Central memory CD8-positive, alpha-beta T cell (primary cell): ENCODE measurements at places on chromosomes 2 and 18.

DNA sequence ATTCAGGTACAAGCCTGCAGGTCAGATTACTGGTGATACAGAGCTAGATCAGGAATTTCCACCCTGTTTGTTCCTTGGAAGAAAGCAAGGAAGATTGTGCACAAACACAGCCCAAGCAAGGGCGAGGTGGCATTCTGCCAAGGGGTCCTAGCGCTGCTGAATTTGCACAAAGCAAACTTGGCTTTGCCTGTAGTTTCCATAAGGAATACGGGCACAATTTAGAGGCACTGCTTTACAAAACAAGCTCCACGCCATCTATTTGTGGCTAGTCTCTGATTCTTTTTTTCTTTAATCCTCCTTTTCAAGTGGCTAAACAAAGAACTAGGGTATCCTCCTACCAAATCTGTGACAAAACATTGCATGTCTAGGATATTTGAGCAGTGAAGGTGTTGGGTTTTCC, 195.5 kb upstream of the ACVR2A start:
- no peak overlapping the region for H3K4me3 ChIP-seq
- no peaks in the 10 kb centered on the region for H3K4me1 ChIP-seq
- H3K27me3 ChIP-seq = no peaks in the 10 kb centered on the region
- H3K36me3 ChIP-seq = no peaks in the 10 kb centered on the region
- H3K27ac ChIP-seq = no peak overlapping the region

- no peaks in the 10 kb centered on the region for H3K36me3 ChIP-seq
- H3K27ac ChIP-seq = no peak overlapping the region
- no peak overlapping the region for H3K4me3 ChIP-seq
- no peak for DNase-seq
Observed at GRCh38 chr2:206657087-206657486, 14.8 kb downstream of the FAM237A start.

GRCh38 chr2:202038471-202039277, 5.0 kb downstream of the FZD7 start:
- peaks cover 54% of the 10 kb centered on the region for H3K27me3 ChIP-seq
- no peak overlapping the region for H3K27ac ChIP-seq
- no peak overlapping the region for H3K4me3 ChIP-seq
- H3K36me3 ChIP-seq = peaks cover 1% of the 10 kb centered on the region

DNA sequence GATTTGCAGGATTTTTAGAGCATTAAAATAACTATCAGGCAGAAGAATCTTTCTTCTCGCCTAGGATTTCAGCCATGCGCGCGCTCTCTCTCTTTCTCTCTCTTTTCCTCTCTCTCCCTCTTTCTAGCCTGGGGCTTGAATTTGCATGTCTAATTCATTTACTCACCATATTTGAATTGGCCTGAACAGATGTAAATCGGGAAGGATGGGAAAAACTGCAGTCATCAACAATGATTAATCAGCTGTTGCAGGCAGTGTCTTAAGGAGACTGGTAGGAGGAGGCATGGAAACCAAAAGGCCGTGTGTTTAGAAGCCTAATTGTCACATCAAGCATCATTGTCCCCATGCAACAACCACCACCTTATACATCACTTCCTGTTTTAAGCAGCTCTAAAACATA, 137.0 kb downstream of the MEIS1 start:
- peaks cover 18% of the 10 kb centered on the region for H3K27me3 ChIP-seq
- no peaks in the 10 kb centered on the region for H3K36me3 ChIP-seq
- H3K27ac ChIP-seq = no peak overlapping the region
- H3K4me1 ChIP-seq = peaks cover 6% of the 10 kb centered on the region
- no peak overlapping the region for H3K4me3 ChIP-seq

GRCh38 chr2:218853766-218854165, 5.8 kb upstream of the WNT6 start:
- H3K27me3 ChIP-seq = peaks cover 77% of the 10 kb centered on the region
- H3K36me3 ChIP-seq = peaks cover 1% of the 10 kb centered on the region
- H3K4me1 ChIP-seq = peaks cover 7% of the 10 kb centered on the region
- no peak for DNase-seq
- H3K27ac ChIP-seq = no peak overlapping the region
- no peak overlapping the region for H3K4me3 ChIP-seq

- no peaks in the 10 kb centered on the region for H3K36me3 ChIP-seq
- no peak for DNase-seq
- H3K4me3 ChIP-seq = no peak overlapping the region
Observed at GRCh38 chr18:6797171-6797570, 67.7 kb downstream of the ARHGAP28 start.

DNA sequence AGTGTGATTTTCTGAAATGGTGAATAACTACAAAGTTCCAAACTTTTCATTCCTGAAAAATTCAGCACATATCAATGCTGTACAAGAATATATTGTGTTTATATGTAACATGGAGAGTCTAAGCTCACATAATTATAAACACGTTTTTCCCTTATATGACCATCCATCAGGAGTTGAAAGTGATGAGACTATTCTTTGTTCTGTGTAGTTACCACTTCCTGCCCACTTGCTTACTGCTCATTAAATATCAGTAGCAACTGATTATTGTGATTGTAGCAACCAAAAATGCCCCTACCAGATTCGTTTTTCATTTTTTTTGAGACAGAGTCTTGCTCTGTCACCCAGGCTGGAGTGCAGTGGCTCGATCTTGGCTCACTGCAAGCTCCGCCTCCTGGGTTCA, 30.8 kb downstream of the OTX1 start:
- H3K4me1 ChIP-seq = no peaks in the 10 kb centered on the region
- H3K27me3 ChIP-seq = peaks cover 58% of the 10 kb centered on the region
- no peak overlapping the region for H3K27ac ChIP-seq
- no peak overlapping the region for H3K4me3 ChIP-seq
- peaks cover 1% of the 10 kb centered on the region for H3K36me3 ChIP-seq
